ENCODE measurements at places on chromosomes 1 and 21. TPM values are rescaled to one million over a fixed set of nuclear protein-coding genes. Genes with fewer than 3 reads are reported as not detected.
A peak's percentile ranks its signal among the peaks of the same experiment; 100 is the strongest.

GRCh38 chr21:38511662-38512243 is 13.5 kb upstream of the ERG start:
- DNase-seq, result no peak

- no peak for DNase-seq
These were observed 48.6 kb downstream of the ACOT7 start for GRCh38 chr1:6345009-6345408.

GRCh38 chr1:204854286-204854685 is 16.4 kb upstream of the NFASC start:
- no peak for DNase-seq

GRCh38 chr1:33334081-33334552 is 13.2 kb upstream of the A3GALT2 start:
- DNase-seq, result no peak

Gene UTP25
- 13.8 TPM for polyA plus RNA-seq

GRCh38 chr1:7046891-7047290 is 261.6 kb downstream of the CAMTA1 start:
- DNase-seq, result no peak

- peak; percentile 95 for DNase-seq
These were observed 202.7 kb downstream of the BACH1 start for GRCh38 chr21:29501451-29501850.

GRCh38 chr1:47468709-47469389 is 31.0 kb downstream of the FOXD2 start:
- DNase-seq, result no peak

DNA sequence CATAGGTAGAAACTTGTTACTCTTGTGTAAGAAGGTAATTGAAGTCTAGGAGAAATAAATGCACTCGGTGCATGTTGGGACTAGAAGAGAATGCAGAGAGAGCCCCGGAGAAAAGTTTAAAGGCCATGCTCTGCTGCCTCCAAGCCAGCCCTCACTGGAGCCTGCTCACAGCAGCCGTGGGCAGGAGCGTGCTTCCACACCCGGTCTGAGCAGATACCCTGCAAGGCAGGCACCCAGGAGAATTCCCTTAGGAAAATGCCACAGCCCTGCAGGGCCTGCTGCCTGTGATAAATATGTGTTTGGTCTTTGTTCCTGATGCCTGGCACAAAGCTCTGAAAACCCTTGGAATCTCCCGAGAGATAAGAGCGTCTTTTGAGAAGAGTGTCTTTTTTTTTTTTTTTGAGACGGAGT is 22.8 kb downstream of the C2CD2 start:
- peak; percentile 23 for DNase-seq

Gene GBP7
- polyA plus RNA-seq, result not detected

DNA sequence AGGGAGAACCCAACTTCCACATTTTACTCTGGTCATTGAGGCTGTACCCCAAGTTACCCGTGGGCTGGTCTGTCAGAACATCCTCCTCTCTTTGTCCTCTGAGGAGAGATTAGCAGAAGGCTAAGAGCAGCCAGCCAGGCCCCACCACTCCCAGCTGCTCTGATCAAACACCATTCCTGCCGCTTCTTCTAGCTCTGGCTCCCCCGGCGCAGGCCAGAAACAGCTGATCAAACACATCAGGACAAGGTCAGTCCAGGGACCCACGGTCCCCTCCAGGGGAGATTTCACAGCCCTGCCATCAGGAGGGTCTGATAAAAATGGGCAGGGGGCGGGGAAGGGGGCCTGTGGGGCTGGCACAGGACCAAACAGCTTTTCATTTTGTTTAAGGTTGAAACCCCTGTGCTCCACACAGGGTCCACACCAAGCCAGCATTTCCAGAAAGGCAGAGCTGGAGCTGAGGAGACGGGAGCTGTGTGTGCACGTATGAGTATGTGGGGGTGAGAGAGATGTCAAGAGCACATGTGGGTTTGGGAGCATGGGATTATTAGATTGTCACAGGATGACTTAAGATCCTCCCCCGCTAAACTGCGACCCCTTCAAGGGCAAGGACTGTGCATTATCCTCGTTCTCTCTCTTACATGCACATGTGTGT is 29.9 kb upstream of the EPHA8 start:
- no peak for DNase-seq

DNA sequence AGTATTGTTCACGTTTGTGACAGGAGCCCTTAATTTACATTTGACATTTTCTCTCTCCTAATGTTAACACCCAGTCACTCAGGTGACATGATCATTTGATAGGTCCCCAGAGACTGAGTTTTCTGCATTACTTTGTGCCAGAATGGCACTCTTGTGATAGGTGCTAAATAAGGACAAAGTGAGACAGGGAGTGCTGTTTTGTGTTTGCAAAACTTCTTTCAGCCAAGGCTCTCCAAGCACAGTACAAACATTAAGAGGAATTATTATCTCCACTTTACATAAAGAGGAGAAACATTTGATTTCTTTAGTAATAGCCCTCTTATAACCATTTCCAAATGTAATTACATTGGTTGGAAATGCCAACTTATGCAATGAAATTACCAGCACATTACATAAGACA is 355.2 kb downstream of the NTNG1 start:
- no peak for DNase-seq

GRCh38 chr1:84387480-84388163 is 10.7 kb upstream of the DNASE2B start:
- no peak for DNase-seq

Gene OR14I1
- polyA plus RNA-seq, result not detected

GRCh38 chr1:221011145-221011544 is 131.9 kb downstream of the HLX start:
- DNase-seq, result no peak

- DNase-seq, result no peak
These were observed 11.5 kb downstream of the TEX46 start for GRCh38 chr1:23004112-23004511.

DNA sequence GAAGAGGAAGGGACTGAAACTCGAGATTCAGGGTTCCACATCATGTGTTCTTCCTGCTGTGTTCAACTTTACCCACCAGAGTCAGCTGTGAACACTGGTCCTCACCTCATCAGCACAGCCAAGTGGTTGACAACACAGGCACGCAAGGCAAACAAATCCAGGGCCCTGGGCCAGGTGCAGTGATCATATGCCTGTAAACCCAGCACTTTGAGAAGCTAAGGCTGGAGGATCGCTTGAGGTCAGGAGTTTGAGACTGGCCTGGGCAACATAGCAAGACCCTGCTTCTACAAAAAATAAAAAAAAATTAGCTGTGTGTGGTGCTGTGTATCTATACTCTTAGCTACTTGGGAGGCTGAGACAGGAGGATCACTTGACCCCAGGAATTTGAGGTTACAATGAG is 8.4 kb upstream of the XKR8 start:
- DNase-seq, result no peak

DNA sequence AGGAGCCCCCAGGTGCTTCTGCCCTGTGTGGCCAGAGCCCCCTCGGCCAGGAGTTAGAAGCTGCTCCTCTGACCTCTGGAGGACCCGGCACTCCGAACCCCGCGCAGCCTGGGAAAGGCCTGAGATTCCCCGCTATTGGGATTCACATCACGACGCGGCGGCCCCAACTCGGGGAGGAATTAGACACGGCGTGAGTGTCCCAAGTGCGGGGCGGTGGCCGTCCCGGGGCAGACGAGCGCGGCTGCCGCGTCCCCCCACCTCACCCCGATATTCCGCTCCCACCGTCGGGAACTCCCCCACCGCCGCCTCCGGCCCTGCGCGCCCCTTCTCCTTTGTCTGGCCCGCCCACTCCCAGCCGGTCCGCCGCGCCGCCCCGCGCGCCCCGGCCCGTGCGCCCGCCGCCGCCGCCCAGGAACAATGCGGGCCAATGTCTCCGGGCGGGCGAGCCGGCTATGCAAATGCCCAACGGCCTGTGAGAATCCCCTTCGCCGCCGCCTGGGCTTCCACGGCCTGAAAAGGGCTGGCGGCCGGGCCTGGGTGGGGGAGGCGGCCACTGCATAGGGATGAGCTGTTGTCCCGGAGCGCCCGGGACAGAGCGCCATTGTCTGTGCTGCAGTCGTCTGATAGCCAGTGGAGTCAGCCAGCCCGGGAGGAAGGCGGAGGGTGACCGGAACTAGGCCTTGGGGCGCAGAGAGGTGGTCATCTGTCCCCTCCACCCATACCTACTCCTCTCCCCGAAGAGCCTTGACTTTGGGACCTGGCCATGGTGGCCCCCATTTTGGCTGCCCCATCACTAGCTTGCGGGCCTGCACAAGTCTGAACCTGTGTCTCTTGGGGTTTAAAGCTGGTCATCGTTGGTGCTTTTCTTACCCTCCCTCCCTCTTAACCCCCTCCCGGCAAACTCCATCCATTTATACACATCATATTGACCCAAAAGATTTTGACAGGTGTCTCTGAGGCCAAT is 19.4 kb downstream of the RHBG start:
- DNase-seq, result no peak

Gene FCER1A
- not detected for polyA plus RNA-seq

DNA sequence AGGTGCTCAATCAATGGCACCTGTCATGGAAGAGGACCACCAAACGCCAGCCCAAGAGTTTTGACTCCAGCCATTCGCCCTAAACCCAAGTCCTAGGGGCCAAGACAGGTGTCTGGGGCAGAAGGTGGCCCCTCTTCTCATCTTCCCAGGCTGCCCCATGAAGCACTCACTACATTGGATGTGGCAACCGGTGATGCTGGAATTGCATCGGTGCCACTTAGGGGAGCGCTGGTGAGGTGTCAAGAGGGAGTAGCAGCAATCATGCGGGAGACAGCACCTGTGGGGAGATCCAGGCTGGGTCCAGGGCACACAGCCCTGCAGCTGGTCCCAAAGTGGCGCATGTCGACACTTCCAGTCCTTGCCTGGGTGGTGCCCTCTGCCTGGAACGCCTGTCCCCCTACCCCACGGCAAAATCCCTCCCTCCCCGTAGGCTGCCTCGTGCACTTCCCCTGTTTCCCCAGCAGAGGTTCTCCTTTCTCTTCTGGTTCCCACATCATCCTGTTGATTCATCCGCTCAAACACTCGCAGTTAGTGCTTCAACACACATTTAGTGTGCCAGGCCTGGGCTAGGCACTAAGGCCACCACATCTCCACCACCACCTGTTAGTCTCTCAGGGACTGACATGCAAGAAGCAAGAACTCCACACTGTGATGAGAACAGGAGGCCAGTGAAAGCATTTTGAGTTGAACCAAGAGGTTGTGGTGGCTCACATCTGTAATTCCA is 18.5 kb downstream of the PLA2G2D start:
- peak; percentile 63 for DNase-seq

Gene PLA2G2C
- not detected for polyA plus RNA-seq

Gene SPRR2A
- not detected for polyA plus RNA-seq

- peak; percentile 55 for DNase-seq
These were observed 22.0 kb downstream of the FOXO6 start for GRCh38 chr1:41383094-41383852.

- DNase-seq, result no peak
These were observed 83.0 kb downstream of the MAN1C1 start for GRCh38 chr1:25699500-25700143.

DNA sequence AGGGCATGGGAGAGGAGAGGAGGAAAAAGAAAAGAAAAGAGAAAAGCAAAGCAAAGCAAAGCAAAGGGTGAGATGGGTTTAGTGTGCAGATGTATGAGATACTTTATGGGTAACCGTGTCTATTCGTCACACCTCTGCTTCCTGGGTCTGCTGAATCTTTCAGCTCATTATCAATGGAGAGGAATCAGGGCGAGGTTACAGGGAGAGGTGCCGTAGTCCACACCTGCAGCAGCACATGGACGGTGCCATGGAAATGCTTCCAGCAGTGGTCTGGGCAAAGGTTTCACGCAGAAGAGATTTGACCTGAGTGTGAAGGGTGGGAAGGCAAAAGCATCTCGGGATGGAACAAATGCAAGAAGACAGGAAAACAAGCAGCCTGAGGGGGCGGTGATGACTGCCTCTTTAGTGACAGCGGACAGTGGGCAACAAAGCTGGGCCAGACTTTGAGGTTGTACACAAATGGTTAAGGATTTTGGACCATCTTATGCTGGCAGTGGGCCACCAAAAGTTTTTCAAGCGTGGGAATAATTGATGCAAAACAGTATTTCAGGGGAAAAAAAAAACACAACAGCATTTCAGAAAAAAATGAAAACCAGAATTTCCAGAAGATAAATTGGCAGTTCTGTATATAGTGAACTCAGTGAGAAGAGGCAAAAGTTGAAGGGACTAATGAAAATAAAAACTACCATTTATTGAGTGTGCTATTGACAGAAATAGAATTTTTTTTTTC is 19.5 kb upstream of the SRP9 start:
- DNase-seq, result no peak

Gene SLC6A17
- polyA plus RNA-seq, result 0.09 TPM

GRCh38 chr1:235995511-235995910 is 69.4 kb downstream of the NID1 start:
- DNase-seq, result no peak

Gene LRRC38
- polyA plus RNA-seq, result not detected

GRCh38 chr1:178942285-178943198 is 71.7 kb upstream of the ANGPTL1 start:
- peak; percentile 50 for DNase-seq

Gene CSF3R
- not detected for polyA plus RNA-seq

Gene POMGNT1
- 42.2 TPM for polyA plus RNA-seq

DNA sequence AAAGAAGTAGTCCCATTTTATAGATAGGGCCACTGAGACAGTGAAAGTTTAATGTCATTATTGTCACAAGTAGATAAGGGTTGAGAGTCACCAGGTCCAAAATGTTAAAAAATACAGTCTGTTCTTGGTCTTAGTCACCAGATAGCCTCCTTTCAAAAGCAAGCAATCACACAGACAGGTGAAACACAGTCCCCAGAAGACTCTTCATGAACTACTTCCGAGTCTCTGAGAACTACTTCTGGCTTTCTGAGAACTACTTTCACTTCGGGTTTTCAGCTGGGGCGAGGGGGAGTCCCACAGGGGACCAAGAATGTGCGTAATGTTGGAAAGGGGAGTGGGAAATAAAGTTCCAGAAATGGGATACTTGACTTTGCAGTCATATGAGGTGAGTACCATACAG is 143.2 kb downstream of the HHIPL2 start:
- no peak for DNase-seq

GRCh38 chr1:100249155-100249536 is 488 bp downstream of the DBT start:
- DNase-seq, result no peak

DNA sequence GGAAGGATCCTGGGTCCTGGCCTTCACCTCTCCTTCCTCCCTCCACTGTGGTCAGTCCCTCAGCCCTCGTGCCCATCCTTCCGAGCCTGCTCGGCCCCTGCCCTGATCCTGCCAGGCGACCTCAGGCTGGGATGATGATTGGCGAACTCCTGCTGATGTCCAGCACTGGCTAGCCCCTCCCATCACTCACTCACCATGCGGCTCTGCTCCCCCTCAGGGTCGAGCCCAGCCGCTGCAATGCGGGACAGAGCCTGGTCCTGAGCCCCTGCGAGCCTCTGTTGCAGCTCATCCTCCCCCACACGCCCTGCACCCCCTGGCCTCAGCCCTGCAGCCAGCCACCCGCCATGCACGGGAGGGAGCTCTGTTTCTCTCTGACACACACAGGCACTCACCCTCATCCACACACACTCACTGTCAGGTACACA is 100.2 kb downstream of the DMRTB1 start:
- no peak for DNase-seq

- DNase-seq, result peak; percentile 53
These were observed 26.4 kb downstream of the HHIPL2 start for GRCh38 chr1:222521299-222522104.

GRCh38 chr1:23928789-23929188 is 15.6 kb upstream of the CNR2 start:
- DNase-seq, result no peak

Data from fibroblast of lung (primary cell).